ENCODE measurements at places on chromosomes 4 and X.

- no peak for DNase-seq
Observed at GRCh38 chr4:114654592-114654991, 56.0 kb downstream of the UGT8 start.

DNA sequence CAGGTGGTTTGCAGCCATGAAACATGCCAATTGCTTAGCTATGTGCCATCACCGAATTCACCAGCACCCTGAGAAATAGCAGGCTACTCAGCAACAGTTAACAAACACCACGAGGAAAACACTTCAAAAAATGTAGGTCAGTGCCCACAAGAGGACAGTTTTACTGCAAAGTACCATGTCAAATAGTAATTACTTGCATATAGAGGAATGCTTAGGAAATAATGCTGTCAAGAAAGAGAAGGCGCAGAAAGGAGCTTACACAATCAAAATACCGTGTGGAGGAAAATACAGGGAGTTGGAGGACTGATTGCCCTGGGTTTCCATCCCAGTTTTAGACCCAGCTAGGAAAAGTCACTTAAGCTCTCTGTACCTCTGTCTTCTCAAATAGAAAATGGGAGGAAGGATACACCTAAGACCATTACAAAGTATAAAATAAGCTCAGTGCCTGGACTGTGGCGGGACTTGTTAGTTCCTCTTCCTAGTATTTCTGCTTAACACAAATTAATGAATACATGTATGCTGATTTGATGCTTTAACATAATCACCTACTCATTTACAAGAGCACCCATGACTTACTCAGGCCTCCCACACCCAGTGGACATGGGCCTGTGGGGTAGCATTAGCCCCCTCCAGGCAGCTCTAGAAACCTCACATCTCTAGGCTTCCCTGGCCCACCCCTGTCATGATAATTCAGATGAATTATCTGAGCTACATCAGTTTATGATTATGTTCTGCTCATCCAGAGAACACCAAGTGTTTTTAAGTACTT, 44.5 kb upstream of the IL21 start:
- DNase-seq = no peak

GRCh38 chr4:112966701-112967488, 82.6 kb upstream of the ANK2 start:
- DNase-seq = no peak

DNA sequence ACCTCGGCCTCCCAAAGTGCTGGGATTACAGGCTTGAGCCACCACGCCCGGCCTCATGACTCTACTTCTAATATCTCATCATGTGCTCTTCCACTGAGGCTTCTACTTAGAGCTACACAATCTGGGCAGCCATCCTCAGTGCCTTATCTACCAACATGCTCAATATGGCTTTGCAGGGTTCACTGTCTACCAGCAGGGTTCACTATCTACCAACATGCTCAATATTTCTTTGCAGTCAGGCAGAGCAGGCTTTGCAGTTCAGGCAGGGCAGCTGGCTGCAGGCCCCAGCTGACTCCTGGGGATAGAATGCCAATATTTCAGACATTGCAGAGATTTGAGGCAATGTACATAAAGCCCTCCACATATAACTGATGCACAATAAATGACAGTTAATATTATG, 47.5 kb downstream of the PKD2 start:
- DNase-seq = no peak

- no peak for DNase-seq
Observed at GRCh38 chr4:80188801-80189458, 8.4 kb upstream of the PRDM8 start.

DNA sequence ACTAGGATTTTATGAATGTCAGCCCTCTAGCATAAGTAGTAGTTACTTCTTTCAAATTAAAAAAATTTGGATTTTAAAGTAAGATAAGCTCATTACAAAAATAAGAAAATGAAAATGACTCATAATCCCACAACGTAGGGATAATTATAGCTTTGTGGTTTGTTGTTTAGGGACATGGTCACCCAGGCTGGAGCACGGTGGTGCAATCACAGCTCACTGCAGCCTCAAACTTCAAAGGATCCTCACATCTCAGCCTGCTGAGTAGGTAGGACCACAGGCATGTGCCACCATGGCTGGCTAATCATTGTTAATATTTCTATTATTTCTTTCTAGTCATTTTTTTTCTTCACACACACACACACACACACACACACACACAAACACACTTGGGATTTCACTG, 57.6 kb downstream of the PLAC1 start:
- no peak for DNase-seq

DNA sequence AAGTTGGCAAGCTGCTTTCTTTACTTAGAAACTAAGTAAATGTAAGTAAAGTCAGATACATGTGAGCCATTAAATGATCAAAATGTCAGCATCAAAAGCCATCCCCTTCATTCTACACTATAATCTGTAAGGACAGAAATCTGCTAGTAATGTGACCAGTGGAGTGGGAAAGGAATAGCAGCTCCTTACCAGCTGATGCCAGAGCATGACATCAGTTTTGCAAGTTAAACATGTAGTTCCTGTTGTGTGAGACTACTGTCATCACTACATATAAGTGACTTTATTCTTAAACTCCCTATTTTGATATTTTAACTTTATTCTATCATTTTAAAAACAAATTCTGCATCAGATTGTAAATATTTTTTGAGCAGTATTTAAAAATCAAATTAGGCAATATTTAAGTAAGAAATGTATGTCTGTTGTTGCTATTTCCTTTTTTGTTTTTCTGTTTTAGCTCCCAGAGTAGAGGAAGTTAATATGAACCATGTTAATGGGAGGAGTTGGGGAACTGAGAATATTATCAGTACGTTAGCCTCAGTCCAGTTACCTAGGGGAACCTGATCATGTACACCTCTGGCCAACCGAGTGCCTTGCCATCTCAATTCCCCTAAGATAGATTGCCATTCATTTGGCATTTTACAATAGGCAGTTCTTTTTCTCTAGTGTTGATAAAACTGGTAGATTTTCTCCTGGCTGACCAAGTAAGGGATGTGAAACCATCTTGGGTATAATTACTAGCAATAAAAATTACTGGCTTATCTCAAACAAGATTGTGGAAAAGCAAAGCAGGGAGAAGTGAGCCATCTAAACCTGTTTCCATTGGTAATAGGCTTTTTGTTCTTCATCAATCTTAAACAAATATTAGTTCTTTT, 34.7 kb downstream of the CCNI start:
- no peak for DNase-seq

DNA sequence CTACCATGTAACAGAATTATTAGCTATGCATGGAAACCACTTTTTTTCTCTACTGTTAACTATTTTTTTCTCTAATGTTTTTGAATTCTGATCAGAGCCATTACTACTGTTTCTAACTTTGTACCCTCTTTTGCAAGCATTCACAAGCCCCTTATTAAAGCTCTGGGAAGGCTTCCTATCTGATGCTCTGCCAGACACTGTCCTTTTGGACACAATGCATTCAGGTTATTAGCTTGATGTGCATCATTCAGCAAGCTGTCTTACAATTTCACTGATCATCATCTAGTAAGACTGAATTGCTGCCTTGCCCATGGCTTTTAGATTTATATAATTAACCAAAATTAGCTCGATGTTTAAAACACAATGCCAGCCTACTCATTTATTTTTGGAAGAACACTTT, 155.1 kb downstream of the NR3C2 start:
- no peak for DNase-seq

DNA sequence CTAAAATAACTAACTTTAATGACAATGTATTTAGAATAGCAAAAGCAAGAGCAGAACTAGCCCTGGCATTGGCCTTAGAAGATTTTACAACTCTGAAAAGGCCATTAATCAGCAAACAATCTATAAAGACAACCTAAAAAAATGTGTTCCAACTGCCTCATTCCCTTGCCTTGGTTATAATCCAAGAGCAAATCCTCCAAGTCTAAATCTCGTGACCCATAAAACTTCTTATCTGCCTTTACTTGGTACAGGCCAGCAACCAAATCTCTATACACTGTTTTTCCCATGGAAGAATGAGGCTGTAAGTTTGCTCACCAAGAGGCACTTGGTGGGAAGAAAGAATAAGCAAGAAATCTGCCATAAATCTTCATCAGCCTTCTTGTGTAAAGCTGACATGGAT, 175.3 kb upstream of the MID1 start:
- DNase-seq = no peak

- DNase-seq = no peak
Observed at GRCh38 chr4:145830699-145831098, 107.9 kb downstream of the ZNF827 start.

GRCh38 chr4:71210823-71211222, 128.0 kb upstream of the SLC4A4 start:
- no peak for DNase-seq

DNA sequence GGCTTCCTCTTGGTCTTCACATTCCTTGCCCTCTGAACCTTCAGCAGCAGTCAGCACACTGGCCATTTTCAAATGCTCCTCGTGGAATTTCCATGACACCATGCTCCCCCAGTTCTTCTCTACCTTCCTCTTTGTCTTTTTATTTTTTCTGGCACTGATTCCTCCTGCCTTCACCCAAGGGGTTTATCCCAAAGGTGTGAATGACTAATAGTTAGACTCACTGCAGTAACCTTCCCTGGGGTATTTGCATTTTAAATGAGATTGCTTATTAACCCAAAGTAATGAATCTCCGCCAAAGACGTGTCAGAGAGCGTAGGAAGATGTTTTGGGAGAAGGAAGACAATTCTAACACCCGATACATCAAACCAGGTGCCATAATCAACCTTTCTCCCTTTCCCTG, 36.2 kb downstream of the CD40LG start:
- DNase-seq = no peak

DNA sequence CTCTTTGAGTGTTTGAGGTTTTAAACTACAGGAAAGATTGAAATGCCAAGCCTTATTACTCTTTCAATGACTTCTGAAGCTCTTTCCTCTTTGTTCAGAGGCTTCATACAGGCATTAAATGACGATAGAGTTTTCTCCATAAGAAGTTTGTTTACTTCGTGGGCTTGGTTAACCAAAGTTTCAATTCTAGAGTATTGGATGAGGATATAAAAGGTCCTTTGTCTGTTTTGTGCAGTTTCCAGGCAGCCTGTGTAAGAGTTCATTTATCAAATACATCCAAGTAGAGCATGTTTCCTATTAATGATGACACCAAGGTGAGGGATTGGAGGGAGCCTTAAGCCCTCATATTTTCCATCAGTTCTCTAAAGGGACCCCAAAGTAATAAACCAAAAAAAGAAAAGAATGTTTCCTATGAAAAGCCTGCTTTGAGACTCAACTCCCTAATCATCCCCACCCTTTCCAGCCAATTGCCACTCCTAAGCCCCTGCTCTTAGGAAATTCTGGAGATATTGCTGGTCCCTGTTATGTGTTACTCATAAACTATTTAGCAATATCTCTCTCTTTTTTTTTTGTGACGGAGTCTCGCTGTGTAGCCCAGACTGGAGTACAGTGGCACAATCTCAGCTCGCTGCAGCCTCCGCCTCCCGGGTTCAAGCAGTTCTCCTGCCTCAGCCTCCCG, 106.2 kb upstream of the IL13RA1 start:
- no peak for DNase-seq

- DNase-seq = no peak
Observed at GRCh38 chr4:139719381-139720101, 53.9 kb downstream of the MGST2 start.

- DNase-seq = no peak
Observed at GRCh38 chr4:114911111-114911510, 202.3 kb downstream of the NDST4 start.

- no peak for DNase-seq
Observed at GRCh38 chrX:2894885-2895292, 34.2 kb downstream of the ARSD start.

DNA sequence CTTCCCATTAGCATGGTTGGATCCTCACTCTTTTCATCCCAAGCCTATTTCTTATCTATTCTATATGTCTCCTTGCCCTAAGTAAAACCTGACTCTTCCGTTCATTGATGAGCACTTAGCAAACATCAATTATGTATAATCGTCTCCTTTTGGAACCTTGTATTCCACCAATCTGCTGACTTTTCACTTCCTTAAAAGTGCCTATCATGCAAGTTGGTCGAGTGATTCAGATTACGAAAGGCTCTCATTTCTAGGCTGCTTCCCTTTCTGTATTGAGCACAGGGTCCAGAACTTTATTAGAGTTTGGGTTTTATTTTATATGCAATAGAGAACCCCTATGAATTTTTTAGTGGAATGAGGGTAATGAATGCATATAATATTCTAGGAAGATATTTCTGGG, 27.1 kb upstream of the ALB start:
- DNase-seq = no peak

DNA sequence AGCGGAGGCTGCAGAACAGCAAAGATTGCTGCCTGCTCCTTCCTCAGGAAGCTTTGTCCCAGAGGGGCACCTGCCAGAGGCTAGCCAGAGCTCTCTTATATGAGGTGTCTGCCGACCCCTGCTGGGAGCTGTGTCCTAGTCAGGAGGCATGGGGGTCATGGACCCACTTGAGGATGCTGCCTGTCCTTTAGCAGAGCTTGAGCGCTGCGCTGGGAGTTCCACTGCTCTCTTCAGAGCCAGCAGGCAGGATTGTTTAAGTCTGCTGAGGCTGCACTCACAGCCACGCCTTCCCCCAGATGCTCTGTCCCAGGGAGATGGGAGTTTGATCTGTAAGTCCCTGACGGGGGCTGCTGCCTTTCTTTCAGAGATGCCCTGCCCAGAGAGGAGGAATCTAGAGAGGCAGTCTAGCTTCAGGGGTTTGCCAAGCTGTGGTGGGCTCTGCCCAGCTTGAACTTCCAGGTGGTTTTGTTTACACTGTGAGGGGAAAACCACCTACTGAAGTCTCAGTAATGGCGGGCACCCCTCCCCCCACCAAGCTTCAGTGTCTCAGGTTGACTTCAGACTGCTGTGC, 10.9 kb downstream of the DCK start:
- no peak for DNase-seq

DNA sequence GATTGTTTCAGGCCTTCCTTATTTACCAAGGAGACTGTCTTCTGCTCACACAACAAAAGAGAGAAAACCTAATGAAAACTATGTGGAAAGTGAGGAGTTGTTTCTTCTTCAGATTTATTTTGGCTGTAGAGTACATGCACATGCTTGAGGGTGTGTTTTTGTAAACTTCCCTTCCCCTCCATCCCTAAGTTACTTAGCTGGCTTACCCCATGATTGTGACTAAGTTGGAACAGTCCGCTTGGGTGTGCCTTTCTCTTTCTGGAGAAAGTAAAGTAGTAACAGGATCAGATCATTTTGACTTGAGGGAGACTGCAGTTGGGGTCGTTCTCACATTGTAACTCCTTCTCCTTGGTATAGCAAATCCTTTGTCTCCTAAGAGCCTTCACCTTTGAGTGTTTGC, 155.9 kb downstream of the RTL9 start:
- no peak for DNase-seq

DNA sequence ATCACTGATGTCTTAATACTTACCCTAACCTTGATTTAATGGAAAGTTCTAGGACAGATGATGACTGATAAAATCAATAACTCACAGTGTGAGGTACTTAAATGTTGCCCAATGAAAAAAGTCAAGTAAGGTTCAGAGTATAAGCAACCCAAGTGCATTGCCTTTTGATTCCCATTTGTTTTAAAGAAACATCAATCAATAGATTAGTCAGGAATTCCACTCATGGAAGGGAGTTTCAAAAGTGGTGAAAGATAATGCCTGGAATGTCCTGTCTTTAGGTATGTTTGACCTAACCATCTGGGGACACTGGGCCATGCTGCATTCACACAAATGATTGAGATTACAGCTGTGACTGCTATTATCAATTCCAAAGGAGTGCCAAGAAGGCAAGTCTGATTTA, 259.7 kb downstream of the PPARGC1A start:
- DNase-seq = no peak
